Erythroblast (primary cell): ENCODE measurements at places on chromosomes 6 and 20.

GRCh38 chr6:2651536-2651935, 99.2 kb downstream of the MYLK4 start:
- DNase-seq = no peak

DNA sequence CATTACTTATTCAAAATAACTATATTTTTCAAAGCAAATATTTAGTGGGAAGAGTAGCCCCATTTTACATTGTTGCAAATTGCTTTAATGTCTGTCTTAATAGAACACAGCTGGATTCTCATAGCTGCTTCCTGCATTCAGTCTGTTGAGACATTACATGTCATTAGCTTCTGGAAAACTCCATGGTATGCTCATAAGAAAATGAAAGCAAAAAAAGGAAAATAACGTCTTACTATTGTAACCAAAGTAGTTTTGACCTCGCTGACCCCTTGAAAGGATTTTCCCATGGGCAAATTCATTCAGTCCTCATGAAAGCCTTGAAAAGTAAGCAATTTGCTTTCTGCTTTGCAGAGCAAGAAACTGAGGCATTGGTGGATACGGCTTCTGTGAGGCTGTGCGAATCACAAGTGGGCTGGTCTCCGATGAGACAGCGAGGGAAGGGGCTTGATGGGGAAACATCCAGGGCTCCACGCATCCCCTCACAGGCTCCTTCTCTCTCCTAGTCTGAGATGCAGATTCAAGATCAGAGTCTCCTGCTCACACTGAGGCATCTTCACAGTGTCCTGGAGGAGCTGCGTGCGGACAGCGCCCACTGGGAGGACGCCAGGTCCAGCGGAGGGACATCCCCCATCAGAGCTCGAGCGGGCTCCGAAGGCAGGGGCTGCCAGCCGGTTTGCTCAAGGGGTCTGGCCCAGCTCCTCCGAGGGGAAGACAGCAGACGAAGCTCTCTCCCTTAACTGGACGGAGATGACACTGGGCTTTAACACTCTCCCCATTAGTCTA, 3.3 kb downstream of the C20orf202 start:
- no peak for DNase-seq

DNA sequence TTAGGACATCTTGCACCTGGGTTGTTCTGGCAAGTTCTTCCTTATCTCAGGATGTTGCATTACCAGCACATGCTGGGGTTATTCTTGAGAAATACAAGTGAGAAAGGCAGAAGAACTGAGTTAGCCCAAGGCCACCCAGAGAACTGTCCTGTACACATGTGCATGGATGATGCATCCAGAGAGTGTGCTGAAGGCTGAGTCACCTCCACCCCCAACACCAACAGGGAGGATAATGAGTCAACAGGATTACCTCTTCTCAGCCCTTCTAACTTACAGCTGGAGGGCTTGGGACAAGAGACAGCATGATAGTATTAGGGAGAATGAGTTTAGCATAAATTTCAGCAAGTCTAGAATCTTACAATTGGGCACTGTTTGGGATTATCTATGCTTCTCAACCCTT, 8.5 kb downstream of the SCGN start:
- peak; percentile 42 for DNase-seq

- DNase-seq = no peak
These were observed 1.1 kb downstream of the ESR1 start for GRCh38 chr6:151808371-151809241.

GRCh38 chr20:25272223-25273000, 24.5 kb downstream of the PYGB start:
- no peak for DNase-seq

- peak; percentile 78 for DNase-seq
These were observed 102.0 kb downstream of the POPDC3 start for GRCh38 chr6:105077596-105078385.

DNA sequence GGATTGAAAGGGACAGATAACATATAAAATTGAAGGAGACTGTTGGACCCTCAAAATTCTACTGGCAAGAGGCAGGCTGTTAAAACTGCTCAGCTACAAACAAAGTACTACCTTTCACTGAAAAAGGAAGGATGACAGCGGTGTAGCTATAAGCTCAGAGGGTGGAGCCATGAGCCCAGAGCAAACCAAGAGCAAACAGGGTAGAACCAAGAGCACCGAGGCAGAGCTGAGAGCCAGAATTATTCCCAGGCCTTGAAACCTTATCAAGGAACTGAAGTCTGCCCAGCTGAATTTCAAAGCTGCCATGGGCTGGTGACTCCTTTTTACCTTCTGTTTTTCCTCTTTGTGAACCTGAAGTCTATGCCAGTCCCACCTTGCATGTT, 74.7 kb upstream of the SLC4A11 start:
- no peak for DNase-seq

DNA sequence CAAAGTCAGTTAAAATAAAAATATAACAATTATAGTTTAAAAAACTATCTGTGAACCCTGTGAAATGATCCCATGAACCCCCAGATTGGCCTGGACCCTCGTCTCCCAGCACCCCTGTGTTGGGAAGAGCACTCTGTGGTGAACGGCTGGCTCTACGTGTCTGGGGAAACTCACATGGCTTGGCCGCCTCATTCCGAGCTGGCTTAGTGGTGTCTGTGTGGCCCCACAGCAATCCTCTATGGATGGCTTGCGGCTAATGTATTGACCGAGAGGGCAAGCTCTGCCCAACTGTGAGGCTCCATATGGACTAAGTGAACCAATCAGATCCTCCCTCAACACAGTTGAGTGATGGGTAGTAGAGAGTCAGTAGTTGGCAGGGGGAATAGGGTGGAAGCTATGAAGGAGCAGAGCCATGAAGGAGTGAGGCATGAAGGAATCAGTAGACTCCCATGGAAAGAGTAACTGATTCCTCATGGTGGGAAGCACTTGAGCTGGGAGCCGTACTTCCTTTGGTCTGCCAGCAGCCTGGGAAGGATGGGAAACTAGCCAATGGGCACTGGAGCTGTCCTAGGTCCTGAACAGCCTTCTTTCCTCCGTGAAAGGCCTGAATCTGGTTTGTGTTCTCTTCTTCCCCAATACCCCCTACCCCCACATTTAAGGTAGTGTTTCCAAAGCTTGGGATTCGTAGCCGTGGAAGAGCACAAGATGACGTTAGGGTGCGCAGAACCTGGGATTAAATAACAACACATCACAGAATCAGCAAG, 21.6 kb upstream of the ZNF831 start:
- DNase-seq = peak; percentile 12

GRCh38 chr20:45467861-45468260, 1.7 kb upstream of the WFDC2 start:
- no peak for DNase-seq

GRCh38 chr20:5835321-5835821, 85.2 kb downstream of the SHLD1 start:
- DNase-seq = no peak

DNA sequence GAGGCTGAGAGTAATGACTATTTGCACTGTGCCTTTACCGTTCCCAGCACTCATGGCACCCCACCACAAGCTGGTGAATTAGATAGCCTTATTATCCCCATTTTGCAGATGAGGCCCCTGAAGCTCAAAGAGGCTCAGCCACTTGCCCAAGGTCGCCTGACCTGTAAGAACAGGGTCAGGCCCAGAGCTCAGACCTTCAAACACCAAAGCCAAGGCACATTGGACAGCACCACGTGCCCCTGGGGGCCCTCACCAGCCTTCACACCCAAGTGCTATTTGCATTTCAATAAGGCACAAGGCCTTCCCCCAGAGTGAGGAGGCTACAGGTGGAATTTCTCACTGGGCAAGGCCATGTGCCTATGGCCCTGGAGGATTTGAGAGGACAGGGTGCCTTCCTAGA, 14.2 kb upstream of the C6orf132 start:
- no peak for DNase-seq

- no peak for DNase-seq
These were observed 7.4 kb upstream of the KLHL32 start for GRCh38 chr6:96917098-96917497.

- no peak for DNase-seq
These were observed 163.4 kb upstream of the AFDN start for GRCh38 chr6:167663316-167663715.

GRCh38 chr6:44495036-44495901, 107.8 kb downstream of the CDC5L start:
- DNase-seq = no peak
